ENCODE measurements at places on chromosomes 16 and 17. TPM values are rescaled to one million over a fixed set of nuclear protein-coding genes. Genes with fewer than 3 reads are reported as not detected.

Gene NPIPA8
- 0.27 TPM for polyA plus RNA-seq

Gene PABPN1L
- polyA plus RNA-seq: 0.12 TPM

Gene DPEP2
- polyA plus RNA-seq: 1.4 TPM

Gene MC1R
- polyA plus RNA-seq: 4.3 TPM

Gene WNT9B
- 0.63 TPM for polyA plus RNA-seq

Gene SYNGR2
- polyA plus RNA-seq: 73.0 TPM

Gene NPIPB8
- polyA plus RNA-seq: not detected

Gene RCVRN
- polyA plus RNA-seq: not detected

Gene CDH1
- polyA plus RNA-seq: 76.2 TPM

Gene LPCAT2
- 8.6 TPM for polyA plus RNA-seq

Gene KRTAP4-9
- polyA plus RNA-seq: not detected

Gene NPIPB9
- not detected for polyA plus RNA-seq

Gene SOST
- not detected for polyA plus RNA-seq

Gene HSPB9
- polyA plus RNA-seq: 0.04 TPM

Gene ACSM5
- polyA plus RNA-seq: not detected

Gene CMTM2
- 0.07 TPM for polyA plus RNA-seq

Gene TUBB3
- polyA plus RNA-seq: 42.0 TPM

Gene UQCRC2
- 340 TPM for polyA plus RNA-seq

Gene LGALS9B
- polyA plus RNA-seq: 5.7 TPM

Gene HBQ1
- not detected for polyA plus RNA-seq

Gene KIFC3
- 88.1 TPM for polyA plus RNA-seq

Gene B9D1
- 2.2 TPM for polyA plus RNA-seq

Gene PHB1
- 113 TPM for polyA plus RNA-seq

Gene HP
- polyA plus RNA-seq: 1.4 TPM

Gene CNTNAP4
- polyA plus RNA-seq: not detected

Gene MYH2
- not detected for polyA plus RNA-seq

Gene ATP2C2
- 45.7 TPM for polyA plus RNA-seq

Gene SLC9A5
- polyA plus RNA-seq: 0.54 TPM

Gene MSRB1
- 64.8 TPM for polyA plus RNA-seq
